ENCODE measurements at places on chromosomes 1 and 21.
A peak's percentile ranks its signal among the peaks of the same experiment; 100 is the strongest.

DNA sequence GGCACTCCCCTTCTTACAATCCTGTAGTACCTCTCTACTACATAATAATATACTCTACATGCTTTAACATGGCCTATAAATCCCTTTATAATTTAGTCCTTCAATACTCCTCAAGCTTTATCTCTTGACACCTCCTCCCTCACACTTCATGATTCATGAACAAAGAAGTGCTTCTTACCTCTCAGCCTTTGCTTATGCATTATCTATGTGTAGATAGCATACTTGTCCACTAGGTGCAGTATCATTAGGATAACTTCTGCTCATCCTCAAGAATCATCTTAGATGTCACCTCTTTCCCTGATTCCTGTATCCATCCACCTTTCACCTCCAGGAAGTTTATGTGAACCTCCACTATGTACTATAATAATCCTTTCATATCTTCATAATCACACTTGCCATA, 74.4 kb downstream of the COL24A1 start:
- no peak for DNase-seq

- DNase-seq, result peak; percentile 84
Observed at GRCh38 chr21:27700974-27701614, 734.2 kb upstream of the ADAMTS5 start.

- DNase-seq, result no peak
Observed at GRCh38 chr1:224435318-224435763, 744 bp upstream of the WDR26 start.

DNA sequence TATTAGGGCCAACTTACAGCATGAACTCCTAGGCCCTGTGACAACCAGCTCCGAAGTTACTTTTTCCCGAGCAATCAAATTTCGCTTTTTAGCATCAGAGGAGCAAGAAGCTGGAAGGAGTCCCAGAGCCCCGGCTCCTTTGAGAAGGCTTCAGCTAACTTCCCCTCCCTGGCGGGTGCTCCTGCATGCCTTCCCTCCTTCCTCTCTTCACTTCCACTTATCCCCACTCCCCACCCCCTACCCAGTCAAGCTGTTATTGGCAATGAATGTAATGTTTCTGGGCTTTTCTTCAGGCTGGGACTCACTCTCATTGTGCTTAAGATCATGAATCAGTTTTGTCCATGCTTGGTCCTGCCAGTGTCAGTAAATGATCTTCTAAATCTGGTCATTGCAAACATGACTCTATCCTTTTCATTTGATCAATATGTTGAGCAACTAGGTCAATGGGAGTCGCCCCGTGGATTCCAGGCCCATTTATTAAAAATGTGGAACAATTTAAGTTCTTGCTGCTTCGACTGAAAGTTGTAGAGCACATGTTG, 94.5 kb upstream of the TSPAN2 start:
- no peak for DNase-seq

GRCh38 chr1:239421811-239422210, 35.4 kb downstream of the CHRM3 start:
- DNase-seq, result no peak

DNA sequence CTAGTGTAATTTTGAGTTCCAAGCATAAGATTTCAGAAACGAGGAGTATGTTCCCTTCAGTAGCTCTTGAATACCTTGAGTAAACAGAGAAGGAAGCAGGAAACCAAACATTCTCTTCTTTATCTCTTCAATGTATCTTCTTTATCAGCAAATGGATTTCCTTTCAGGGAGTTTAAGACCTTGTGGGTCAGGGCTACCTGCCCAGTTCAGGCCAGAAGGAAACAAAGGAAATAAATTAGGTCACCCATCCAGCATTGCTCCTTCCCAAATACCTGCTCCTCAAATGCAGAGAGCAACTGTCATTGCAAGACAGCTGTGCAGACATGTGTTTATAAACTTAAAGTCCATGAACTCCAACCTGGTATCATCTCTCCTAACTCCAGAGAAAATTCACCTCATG, 130.1 kb upstream of the SOD1 start:
- DNase-seq, result no peak

DNA sequence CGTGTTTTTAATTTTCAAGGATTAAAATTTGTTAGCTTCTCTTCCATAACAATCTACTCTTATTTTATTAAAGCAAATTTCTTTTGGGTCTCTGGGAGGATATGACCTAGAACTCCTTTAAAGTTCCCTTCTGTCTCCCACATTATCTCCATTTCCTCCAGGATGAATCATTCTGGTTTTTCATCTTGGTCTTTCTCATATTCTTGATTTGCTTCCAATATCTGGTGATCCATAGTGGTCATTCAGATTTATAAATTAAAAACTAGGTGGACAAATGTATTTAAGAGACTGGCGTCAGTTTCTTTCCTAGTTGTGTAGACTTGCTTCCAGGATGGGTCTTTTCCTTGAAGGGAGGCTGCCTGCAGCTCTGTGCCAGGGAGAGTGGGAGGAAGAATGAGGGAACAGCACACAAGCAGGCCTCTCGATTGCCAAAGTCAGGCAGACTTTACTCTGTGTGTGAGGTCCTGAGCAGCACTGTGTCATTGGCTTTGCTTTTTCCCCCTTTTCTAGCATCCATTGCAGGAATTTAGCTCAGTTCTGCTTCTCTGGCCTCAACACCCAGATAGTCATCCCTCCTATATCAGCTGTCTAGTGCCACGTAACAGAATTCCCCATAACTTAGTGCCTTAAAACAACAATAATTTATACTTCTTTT, 48.1 kb upstream of the FOXO6 start:
- DNase-seq, result no peak

DNA sequence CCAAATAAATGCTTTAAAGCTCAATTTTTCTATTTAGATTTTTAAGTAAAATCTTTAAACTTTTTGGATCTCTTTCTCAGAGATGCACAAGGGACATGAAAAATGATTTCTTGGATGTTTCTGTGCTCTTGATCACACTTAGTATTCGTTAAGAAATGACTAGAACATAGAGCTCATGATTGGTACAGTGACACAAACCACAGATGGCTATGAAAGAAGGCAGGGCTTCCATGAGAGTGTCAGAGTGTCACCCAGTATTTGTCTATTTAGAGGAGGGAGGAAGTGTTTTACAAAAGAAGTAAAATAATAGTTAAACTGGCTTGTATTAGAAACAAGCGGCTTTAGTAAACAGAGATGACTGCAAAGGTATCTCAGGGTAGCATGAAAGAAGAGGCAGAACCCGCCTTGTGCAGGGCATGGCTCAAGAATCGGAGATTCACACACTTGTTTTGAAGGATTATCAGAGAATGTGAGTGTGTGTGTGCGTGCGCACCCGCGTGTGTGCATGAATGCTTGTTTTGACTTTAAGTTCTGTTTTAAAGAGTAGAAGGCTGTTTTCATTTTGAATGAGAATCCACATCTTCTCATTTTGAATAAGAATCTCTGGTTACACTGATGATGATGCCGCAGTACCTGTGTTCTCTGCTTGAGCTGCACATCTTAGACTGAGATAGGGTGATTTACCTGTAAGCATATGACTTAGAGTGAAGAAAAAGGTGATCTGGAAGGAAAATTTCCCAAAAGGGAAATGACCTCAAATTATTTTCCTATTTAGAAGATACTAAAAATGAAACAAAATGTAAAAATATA, 82.1 kb downstream of the VPS26C start:
- DNase-seq, result no peak

DNA sequence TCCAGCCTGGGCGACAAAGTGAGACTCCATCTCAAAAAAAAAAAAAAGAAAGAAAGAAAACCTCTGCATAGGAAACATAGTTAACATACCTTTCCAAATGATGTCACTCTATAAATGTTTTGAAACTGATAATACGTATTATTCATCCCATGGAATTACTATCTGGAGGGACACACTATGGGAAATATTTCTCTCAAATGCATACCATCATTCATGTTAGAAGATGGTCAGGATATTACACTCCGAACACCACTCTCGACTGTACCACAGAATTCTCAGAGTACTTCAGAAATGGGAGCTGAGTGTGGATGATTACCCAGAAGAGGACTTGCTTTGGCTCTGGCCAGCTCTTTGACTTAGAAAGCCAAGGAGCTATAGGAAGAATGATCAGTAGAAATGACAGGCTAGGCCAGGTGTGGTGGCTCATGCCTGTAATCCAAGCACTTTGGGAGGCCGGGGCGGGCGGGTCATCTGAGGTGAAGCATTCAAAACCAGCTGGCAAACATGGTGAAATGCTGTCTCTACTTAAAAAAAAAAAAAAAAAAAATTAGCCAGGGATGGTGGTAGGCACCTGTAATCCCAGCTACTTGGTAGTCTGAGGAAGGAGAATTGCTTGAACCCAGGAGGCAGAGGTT, 5.2 kb upstream of the LIN28A start:
- DNase-seq, result no peak

GRCh38 chr1:151624783-151625182, 12.9 kb downstream of the SNX27 start:
- no peak for DNase-seq

DNA sequence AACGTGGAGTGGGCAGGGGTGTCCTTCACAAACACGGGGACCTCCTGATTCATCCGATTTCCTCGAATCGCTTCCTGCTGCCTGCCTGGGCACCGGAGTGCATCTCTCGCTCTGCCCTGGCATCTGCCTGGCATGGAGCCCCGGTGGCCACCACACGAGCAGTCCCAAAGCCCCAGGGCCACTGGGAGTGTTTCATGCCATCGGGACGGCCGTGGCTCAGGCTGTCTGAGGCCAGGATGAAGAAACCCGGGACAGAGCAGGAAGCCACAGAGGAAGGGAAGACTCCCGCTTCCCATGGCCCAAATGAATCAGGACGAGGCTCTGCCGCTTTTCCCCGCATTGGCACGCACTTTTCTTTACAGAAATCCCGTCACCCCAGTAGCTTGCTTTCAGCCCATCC, 32.4 kb downstream of the MEGF6 start:
- no peak for DNase-seq

- no peak for DNase-seq
Observed at GRCh38 chr1:181356505-181357340, 126.6 kb upstream of the CACNA1E start.

GRCh38 chr1:219432191-219432606, 180.7 kb downstream of the ZC3H11B start:
- no peak for DNase-seq

DNA sequence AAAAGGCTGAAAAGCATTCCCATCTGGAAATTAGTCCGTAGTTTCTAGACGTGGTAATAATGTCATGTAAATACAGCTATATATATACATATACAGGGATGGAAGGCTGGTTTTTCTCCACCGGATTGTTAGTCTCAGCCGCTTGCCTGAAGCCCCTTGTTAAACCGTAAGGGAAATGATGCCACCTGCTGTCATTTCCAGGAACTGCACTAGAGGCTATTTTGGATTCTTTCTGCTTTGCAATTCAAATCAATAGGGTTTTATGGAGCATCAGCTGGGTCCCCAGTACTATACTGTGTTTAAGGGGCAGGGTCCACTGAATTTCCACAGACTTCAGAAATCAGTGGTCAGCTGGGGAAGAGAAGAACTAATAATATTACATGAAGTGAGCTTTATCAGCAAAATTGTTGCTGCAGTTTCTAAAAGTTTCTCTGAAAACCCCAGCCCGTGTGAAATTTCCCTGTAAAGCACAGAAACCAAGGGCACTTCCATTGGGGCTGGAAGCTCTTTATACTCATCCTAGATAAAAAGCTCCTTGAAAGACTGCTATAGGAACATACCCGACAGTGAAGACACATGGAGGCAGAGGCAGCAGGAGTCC, 33.8 kb upstream of the MPZL1 start:
- DNase-seq, result peak; percentile 76

DNA sequence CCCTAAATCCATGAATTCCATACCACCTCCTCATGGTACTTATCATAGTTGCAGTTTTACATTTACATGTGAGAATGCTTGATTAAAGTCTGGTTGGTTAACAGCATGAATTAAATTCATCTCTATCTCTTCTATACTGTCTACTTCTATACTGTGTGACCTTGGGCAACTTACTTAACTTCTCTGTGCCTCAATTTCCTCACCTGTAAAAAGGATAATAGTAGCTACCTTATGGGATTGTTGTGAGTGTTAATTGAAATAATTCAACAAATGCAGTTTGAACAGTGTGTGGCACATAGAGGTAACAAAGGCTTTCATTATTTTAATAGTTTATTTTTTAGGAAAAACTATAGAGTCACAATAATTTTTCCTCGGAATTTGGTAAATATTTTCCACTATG, 231.3 kb downstream of the RRAGC start:
- DNase-seq, result no peak

- DNase-seq, result no peak
Observed at GRCh38 chr1:214441119-214441518, 110.3 kb downstream of the PTPN14 start.

GRCh38 chr1:201191653-201192260, 1.1 kb downstream of the IGFN1 start:
- peak; percentile 69 for DNase-seq

GRCh38 chr1:172054172-172054571, 212.9 kb downstream of the DNM3 start:
- DNase-seq, result no peak

DNA sequence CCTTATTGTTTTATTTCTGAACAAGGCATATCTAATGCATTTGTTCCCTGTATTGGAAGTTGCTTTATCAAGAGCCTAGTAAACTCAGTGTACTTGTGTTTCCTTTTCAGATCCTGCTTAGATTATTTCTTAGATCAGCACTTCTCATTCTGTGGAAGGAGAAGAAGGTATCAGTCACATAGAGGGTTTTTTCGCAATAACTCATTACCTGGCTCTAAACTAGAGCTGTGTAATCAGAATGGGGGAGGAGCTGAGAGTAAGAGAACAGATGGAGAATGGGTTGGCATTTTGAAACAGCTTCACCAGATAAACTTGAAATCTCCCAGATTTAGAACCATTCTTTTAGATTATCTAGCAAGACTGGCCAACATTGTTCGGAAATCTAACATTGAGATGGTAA, 11.0 kb downstream of the AHCYL1 start:
- no peak for DNase-seq

DNA sequence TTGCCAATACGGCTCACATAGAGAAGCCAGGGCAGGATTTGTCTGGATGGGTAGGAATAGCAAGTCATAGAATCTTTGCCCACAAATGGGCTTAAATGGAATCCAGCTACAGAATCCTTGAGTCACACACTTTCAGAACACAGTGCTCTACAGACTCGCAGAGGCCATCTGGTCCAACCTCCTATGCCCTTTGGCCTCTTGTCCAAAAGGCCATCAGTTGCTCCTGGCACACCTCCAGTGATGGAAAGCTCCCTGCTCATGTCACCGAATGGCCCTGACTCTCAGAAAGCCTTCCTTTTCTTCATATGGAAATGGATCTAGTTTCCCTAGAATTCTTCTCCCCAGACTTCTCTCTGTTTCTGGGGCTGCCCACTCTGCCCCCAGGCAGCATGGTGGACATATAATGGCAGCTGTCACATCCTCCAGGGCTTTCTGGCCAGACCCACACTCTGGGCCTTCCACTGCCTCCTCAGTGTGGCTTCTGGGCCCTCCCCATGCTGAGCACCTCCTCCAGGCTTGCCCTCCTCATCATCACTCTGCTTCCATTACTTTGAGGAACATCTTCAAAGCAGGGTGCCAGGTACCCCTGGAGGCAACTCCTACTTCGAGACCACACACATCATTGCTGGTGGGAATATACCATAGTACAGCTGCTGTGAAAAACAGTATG, 33.6 kb upstream of the TRABD2B start:
- no peak for DNase-seq
